Stimulated activated CD4-positive, alpha-beta T cell treated with anti-CD3 and anti-CD28 coated beads, Interleukin-1b, Interleukin-23, amount 100 ng/mL, for 1 hour (primary cell): ENCODE measurements at places on chromosomes 3 and 15.

GRCh38 chr3:193621127-193621526 is 28.1 kb downstream of the OPA1 start:
- no peak for DNase-seq

DNA sequence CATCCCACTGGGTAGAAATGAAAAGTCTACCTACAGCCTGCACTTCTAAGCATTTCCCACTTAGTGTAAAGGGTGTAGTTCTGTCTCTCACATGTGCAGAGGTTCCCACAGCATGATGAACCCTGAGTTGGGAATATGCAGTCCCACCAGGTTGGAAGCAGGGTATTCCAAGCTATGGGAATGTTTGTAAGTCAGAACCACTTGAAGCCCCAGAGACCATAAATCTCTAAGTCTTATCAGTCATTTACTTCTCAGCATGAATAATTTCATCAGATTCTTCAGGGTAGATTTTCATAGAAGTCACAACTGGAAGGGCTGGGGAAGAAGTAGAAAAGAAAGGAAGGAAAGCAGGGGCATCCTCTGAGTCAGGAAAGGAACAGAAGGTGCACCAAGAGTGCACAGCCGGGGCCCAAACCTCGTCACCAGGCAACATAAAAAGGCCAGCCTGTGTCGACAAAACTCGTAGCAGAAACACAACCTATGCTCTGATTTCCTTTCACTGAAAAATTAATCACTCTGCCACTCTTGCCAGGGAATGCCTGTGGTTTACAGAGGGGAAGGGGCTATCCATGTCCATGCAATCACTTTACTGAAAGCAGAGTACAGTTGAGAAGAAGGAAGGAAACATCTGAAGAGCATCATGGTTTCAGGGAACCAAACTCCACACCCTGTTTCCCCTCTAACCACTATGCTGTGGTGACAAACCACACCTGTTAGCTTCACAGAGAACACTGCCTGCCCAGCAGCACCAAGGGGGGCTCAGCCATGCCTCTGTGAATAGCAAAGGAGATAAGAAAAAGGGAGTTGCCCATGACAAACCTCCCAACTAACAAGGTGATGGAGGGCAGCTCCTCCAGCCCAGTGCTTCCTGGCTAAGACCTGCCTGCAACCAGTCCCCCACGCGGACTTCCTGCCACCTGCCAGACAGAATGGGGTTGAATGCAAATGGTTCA is 40.5 kb downstream of the SH3BP5 start:
- no peak for DNase-seq

- DNase-seq: no peak
These were observed 13.4 kb downstream of the WDR48 start for GRCh38 chr3:39065197-39065596.

GRCh38 chr3:43581343-43581742 is 40.5 kb downstream of the ANO10 start:
- DNase-seq: no peak

DNA sequence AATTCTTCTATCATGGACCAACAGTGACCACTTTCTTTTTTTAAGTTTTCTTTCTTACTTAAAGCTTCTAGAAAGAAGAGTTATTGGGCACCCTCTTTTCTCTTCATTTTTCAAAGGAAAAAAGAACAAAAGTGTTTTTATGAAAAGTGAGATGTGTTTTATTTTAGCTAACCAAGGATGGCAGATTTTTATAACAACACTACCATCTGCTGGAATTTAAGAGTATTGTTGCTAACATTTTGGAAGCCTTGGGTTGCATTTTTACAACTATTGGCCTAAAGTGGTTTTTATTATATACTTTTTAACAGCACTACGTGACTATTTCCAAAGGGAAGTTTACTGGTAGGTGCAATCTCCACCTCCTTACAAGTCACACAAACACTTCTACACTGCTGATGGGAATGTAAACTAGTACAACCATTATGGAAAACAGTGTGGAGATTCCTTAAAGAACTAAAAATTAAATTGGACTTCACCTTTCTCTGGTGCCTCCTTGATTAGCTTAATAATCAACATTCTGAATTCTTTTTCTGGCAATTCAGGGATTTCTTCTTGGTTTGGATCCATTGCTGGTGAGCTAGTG is 237.7 kb upstream of the AGTR1 start:
- DNase-seq: no peak

- DNase-seq: no peak
These were observed 645 bp downstream of the COPS2 start for GRCh38 chr15:49154799-49155109.

DNA sequence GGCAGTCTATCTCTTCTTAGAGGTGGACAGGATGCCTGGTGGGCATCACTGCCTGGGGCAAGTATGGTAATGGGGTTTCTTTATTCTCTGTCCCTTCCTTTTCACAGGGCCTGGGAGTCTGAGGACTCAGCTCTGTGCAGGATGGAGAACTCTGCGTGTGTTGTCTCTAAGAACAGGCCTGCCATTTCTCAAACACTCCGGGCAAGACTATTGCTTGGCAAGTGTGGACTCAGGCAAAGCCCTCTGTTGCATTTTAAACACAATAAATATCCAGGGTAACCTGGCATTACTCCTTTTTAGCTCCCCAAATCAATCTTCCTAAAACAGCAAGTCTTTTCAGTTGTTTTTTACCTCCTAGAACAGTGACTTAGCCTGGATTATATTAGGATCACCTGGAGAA is 185.1 kb upstream of the ROPN1 start:
- no peak for DNase-seq

DNA sequence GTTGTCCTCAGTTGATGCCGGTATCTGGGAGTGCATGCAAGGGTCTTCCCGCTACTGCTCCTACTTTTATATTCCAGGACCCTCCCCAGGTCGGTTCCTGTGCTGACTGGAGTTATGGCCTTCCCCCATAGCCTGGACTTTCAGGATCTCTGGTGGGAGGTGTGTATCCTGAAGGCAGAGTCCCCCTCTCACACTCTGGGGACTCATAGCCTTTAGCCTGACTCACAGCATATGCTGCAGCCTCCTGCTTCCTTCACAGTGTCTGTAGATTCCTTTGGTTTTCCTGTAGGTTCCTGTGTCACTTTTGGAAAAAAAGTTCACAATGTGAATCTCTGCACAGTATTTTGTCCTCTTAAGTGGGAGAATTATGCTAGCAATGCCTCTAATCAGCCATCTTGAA is 180.6 kb upstream of the RBMS3 start:
- no peak for DNase-seq

DNA sequence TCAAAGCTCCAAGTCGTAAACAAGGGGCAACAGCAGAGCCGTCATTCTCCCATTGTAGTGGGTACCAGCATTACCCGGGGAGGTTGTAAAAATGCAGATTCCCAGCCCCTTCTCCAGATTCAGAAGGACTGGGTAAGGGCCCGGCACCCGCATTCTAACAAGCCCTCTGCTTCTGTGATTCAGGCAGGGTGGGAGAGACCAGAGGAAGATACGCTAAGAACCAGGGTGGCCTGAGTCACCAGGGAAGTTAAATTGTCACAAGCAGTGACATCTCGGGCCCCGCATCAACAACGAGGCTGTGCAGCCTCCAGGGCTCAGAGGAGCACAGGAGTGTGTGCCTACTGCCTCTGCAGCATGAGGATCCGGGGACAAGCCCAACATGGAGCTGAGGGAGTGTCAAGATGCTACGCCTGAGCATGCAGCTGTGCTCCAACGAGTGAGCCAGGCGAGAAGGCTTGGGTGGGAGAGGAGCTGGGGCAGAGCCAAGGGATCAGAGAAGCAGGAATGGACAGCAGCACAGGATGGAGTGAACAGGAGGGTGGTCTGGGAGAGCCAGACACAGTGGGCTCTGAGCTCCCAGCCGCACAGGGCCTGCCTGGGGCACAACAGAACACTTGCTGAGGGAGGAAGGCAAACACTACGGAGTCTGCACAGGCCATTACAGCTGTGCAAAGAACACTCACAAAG is 68.5 kb downstream of the CPN2 start:
- no peak for DNase-seq

GRCh38 chr3:193040836-193041672 is 123.4 kb upstream of the MB21D2 start:
- no peak for DNase-seq

DNA sequence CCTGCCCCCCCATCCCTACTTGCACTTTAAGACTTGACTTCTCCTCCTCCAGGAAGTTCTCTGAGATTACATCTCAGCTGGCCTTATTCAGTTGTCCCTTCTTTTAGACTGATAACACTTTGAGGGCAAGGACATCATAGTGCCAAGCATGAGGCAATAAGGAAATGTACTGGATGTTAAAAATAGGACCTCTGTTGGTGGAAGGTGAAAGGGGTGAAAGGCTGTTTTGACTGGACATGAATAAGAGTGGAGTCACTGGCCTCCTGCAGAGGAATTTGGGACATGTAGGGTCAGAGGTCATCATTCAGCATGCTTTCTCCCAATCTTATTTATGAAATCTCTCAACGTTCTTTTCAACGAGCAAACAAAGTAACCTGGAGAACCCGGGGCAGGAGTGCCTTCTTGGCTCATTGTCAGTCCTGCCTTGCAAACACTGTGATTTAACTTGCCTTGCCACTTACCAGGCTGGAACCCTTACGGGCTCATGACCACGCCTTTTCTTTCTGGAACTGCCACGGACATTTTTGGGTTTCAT is 38.6 kb downstream of the TRIM71 start:
- DNase-seq: no peak

- no peak for DNase-seq
These were observed 53.5 kb downstream of the DTWD1 start for GRCh38 chr15:49674370-49674769.

DNA sequence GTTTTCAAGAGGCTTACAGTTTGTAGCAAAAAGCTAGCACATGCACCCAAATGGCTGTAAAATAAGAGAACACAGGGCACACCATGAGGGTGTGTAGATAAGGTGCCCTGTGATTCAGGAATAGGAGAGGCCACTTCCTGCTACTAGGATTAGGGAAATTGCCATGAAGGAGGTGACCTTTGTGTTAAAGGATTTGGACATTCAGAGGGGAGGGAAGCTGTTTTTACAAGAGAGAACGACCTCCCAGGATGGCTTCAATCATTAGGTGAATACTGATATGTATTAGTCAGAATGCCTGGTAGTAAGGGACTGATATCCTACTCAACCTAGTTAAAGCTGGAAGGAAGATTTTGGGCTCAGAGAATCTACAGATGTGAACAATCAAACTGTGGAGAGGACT is 35.7 kb upstream of the ABHD17C start:
- DNase-seq: no peak

GRCh38 chr3:195035345-195036202 is 235.4 kb downstream of the XXYLT1 start:
- no peak for DNase-seq

DNA sequence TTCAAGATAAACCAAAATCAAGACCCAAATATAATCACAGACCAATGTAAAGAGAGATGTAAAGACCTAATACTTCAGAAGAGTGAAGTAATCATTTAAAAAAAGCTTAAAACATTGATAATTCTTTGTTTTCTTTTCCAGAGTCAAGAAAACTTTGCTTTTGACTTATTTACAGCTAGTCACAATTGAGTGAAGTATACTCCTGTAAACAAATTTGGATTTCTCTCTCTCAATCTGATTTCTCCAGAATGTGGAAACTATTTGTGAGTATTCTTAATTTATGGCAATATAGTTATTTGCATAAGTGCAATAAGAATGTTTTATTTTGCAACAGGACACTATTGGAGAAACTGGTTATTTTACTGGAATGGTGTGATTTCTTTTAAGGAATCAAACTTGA is 43.7 kb upstream of the ZBTB20 start:
- no peak for DNase-seq

DNA sequence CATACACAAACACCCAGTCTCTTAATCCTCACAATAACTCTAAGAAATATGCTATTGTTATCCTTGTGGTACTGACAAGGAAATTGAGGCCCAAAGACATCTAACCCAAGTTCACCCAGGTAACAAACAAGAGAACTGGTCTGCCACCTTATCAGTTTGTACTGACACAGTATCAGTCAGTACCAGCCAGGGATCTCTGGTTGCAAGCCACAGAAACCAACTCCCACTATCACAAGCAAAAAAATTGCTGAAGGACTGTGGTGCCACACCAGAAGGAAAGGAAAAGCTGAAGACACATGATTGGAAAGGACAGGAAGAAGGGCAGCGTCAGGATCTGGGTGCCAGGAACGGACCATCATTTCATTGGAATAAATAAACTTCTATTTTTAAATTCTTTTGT is 63.8 kb upstream of the GLCE start:
- no peak for DNase-seq

DNA sequence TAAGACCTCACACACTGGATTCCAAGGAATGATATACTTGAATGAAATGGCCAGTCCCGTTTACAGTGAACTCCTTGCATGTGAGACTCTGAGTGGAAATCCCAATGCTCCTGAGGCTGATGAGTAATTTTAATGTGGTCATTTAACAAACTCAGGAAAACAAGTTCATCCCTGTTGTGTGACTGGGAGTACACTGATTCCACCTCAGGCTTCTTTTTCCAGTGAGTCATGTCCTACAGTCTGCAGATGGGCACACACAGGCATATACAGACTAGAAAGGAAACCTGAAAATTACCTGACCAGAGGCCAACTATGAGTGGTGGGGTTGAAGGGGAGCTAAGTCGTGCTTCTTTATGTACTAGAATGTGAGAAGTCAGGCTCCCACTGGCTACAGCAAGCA is 5.8 kb downstream of the SQOR start:
- no peak for DNase-seq

DNA sequence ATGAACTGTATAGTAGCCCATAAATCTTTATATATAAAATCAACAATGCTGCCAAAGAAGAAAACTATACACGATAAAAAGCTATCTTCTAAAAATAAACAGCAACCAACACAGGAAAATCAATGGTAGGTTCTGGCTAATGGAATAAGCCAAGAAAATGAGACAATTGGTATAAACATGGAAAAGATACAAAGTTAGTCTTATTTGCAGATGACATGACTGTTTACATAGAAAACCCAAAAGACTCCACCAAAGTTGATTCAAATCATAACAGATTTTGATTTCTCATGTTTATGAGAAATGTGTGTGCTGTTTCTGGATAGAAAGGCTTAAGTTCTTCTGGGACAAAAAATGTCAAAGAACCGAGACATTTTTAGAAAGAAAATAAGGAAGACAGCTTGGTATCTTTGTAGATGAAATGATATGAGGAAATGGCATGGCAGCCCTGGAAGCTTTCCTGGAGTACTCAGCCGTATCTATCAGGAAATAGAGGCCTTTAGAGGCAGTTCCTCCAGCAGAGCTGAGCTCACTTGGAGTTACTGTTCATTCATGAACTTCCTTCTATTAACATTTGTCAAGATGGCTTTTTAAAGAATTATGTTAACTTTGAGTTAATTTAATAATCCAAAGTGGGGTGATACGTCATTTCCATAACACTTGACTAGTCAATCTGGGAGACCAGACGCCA is 36.7 kb upstream of the VILL start:
- no peak for DNase-seq

- no peak for DNase-seq
These were observed 152.3 kb upstream of the STAC start for GRCh38 chr3:36227980-36228379.

DNA sequence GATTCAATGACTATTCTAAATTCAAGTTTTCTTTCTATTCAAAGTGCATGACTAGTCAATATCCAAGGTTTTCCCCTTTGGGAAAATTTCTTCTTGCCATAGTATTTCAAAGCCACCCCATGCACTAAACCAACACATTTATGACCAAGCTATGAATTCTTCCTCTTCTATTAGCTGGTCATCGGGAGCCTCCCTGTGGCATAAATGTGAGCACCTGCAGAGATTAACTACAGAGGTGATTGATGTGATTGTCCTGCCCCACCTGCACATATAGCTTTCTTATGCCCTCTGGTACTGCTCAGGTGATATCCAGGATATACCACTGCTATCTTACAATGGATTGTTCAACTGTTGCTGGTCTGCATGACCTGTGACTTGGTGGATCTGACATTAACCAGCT is 694.9 kb downstream of the ZBBX start:
- DNase-seq: no peak
